ENCODE measurements at places on chromosomes 1 and 21. TPM values are rescaled to one million over a fixed set of nuclear protein-coding genes. Genes with fewer than 3 reads are reported as not detected.

S100B gene
- total RNA-seq: not detected

PLPPR4 gene
- not detected for total RNA-seq

TENT5C gene
- total RNA-seq: 19.8 TPM

GRCh38 chr1:20666804-20667203 is 5.6 kb upstream of the DDOST start:
- DNase-seq: no peak
- H3K36me3 ChIP-seq: no peaks in the 10 kb centered on the region
- H3K27ac ChIP-seq: no peak overlapping the region
- H3K4me3 ChIP-seq: no peak overlapping the region

GRCh38 chr1:9280015-9280860 is 12.5 kb upstream of the SPSB1 start:
- peak overlapping the region; percentile 74 for H3K27ac ChIP-seq
- no peak for DNase-seq

- no peaks in the 10 kb centered on the region for H3K27me3 ChIP-seq
- H3K4me3 ChIP-seq: no peak overlapping the region
- no peak overlapping the region for H3K27ac ChIP-seq
- no peak for DNase-seq
- H3K36me3 ChIP-seq: no peaks in the 10 kb centered on the region
Measured at GRCh38 chr1:246067432-246068216, 439.5 kb downstream of the SMYD3 start.

- no peak overlapping the region for H3K4me3 ChIP-seq
- H3K27me3 ChIP-seq: no peaks in the 10 kb centered on the region
- H3K4me1 ChIP-seq: no peaks in the 10 kb centered on the region
Measured at GRCh38 chr1:98045211-98045766, 124.5 kb upstream of the DPYD start.

GRCh38 chr1:3491291-3492246 is 37.1 kb downstream of the ARHGEF16 start:
- H3K27ac ChIP-seq: no peak overlapping the region
- H3K27me3 ChIP-seq: no peaks in the 10 kb centered on the region
- H3K4me1 ChIP-seq: no peaks in the 10 kb centered on the region
- no peaks in the 10 kb centered on the region for H3K36me3 ChIP-seq

- H3K27ac ChIP-seq: no peak overlapping the region
- H3K4me1 ChIP-seq: peaks cover 30% of the 10 kb centered on the region
- no peaks in the 10 kb centered on the region for H3K27me3 ChIP-seq
- H3K4me3 ChIP-seq: no peak overlapping the region
- H3K36me3 ChIP-seq: no peaks in the 10 kb centered on the region
Measured at GRCh38 chr1:26409191-26409807, 1.3 kb upstream of the LIN28A start.

GRCh38 chr1:47837866-47838561 is 159.2 kb downstream of the TRABD2B start:
- no peaks in the 10 kb centered on the region for H3K36me3 ChIP-seq
- H3K27me3 ChIP-seq: no peaks in the 10 kb centered on the region
- H3K4me1 ChIP-seq: no peaks in the 10 kb centered on the region
- no peak overlapping the region for H3K4me3 ChIP-seq
- no peak for DNase-seq

DNA sequence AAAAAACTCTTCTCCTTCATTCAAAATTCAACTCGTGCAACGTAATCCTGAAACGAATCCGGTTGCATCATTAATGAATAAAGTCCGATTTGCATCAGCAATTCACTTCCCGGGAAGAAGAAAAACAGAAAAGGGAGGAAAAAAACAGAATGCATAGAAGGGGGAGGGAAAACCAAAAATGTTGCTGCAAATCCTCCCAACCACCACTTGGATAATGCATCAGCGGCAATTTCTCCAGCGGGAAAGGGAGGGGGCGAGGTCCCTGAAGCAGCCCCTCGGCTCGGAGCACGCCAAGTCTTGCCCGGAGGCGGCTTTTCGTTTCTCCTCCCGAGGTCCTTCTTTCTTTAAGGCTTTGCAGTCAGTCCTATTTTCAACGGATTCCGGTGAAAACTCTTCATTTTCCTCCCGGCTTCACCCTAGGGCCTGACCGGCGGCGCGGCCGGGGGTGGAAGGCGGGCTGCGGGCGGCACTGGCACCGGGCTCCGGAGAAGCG is 723 bp downstream of the CDC42BPA start:
- H3K27ac ChIP-seq: peak overlapping the region; percentile 94
- no peaks in the 10 kb centered on the region for H3K27me3 ChIP-seq
- H3K36me3 ChIP-seq: no peaks in the 10 kb centered on the region
- H3K4me1 ChIP-seq: no peaks in the 10 kb centered on the region

DNA sequence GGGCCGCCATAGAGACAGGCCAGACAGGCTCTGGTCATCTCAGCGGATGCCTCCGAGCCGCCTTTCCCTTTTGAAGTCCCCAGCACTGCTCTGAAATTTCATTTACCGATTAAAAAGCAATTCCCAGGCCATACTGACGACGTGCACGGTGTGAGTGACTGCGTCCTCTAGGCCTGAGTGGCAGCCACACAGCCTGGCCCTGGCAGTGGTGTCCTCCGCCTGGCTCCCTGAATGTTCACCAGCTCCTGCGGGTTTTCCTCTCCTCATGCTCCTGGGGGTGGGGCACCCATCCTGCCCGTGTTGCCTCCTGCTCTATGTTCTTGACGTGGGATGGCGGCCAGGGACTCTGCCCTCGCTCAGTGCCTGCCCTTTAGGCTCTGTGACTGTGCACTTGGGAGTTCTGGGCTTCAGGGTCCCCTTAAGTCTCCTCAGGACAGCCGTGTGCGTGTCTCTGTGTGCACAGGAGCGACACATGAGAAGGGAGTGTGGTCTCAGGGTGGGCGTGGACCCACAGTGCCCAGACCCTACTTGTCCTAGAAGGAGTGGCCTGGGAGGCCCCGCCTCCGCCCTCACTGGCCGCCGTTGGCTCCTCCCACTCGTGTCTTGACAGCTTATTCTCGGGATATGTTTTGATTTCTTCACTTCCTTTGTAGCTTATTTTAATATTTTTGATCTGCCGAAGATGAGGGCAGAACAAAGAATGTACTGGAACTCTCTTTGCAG is 3.6 kb downstream of the SKI start:
- H3K4me1 ChIP-seq: no peaks in the 10 kb centered on the region
- no peak for DNase-seq
- peak overlapping the region; percentile 20 for H3K27ac ChIP-seq
- no peaks in the 10 kb centered on the region for H3K36me3 ChIP-seq
- H3K4me3 ChIP-seq: no peak overlapping the region

- H3K4me1 ChIP-seq: peaks cover 7% of the 10 kb centered on the region
- H3K27ac ChIP-seq: no peak overlapping the region
- H3K27me3 ChIP-seq: no peaks in the 10 kb centered on the region
- no peak for DNase-seq
Measured at GRCh38 chr1:227424953-227425352, 106.7 kb upstream of the CDC42BPA start.

- DNase-seq: no peak
- no peak overlapping the region for H3K27ac ChIP-seq
- no peaks in the 10 kb centered on the region for H3K27me3 ChIP-seq
- no peaks in the 10 kb centered on the region for H3K36me3 ChIP-seq
- peaks cover 40% of the 10 kb centered on the region for H3K4me1 ChIP-seq
Measured at GRCh38 chr1:94553323-94553730, 11.8 kb upstream of the F3 start.

GRCh38 chr1:26359981-26360806 is 6.3 kb upstream of the CRYBG2 start:
- DNase-seq: no peak
- no peaks in the 10 kb centered on the region for H3K36me3 ChIP-seq
- no peaks in the 10 kb centered on the region for H3K27me3 ChIP-seq
- peak overlapping the region; percentile 92 for H3K27ac ChIP-seq
- H3K4me3 ChIP-seq: no peak overlapping the region
- peaks cover 50% of the 10 kb centered on the region for H3K4me1 ChIP-seq

GRCh38 chr1:183139281-183139942 is 46.7 kb upstream of the LAMC2 start:
- no peak overlapping the region for H3K4me3 ChIP-seq
- DNase-seq: no peak
- peak overlapping the region; percentile 82 for H3K27ac ChIP-seq
- H3K36me3 ChIP-seq: no peaks in the 10 kb centered on the region

GRCh38 chr1:218592688-218593087 is 247.6 kb downstream of the TGFB2 start:
- no peaks in the 10 kb centered on the region for H3K27me3 ChIP-seq
- no peak overlapping the region for H3K27ac ChIP-seq
- H3K36me3 ChIP-seq: no peaks in the 10 kb centered on the region
- no peak overlapping the region for H3K4me3 ChIP-seq

DNA sequence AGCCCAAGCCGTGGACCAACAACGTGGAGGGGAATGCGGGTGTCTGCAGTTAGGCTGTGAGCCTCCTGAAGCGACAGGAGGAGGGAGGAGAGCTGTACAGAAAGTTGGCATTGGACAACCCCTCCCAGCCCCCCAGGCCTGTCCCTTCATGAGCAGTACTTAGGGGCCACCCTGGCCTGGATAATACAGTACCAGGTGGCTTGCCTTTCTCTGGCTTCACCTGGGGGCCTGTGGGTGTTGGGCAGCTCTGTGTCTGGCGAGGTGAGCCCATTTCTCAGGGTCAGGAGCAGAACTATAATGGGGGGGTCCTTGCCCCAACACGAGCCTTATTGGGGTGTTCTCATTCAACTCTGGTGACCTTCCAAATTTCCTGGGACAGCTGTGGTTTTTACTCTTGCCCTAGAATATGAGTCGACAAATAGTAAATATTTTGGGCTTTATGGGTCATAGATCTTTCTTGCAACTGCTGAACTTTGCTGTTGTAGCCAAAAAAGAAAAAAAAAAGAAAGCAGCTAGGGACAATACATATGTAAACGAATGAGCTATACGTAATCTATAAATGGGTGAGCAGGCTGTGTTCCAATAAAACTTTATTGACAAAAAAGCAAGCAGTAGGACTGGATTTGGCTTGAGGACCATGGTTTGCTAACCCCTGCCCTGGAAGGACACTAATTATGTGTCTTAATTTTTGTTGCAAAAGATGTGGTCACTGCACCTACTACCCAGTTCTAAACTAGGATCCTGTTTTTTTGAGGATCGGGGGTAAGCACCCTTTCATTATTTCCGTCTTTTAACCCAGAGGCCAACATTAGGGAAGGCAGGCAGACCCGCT is 11.4 kb downstream of the COQ8A start:
- no peak overlapping the region for H3K4me3 ChIP-seq
- H3K4me1 ChIP-seq: peaks cover under 1% of the 10 kb centered on the region
- no peak overlapping the region for H3K27ac ChIP-seq

- no peak overlapping the region for H3K4me3 ChIP-seq
- H3K27ac ChIP-seq: peak overlapping the region; percentile 58
- no peaks in the 10 kb centered on the region for H3K27me3 ChIP-seq
- no peak for DNase-seq
Measured at GRCh38 chr1:208030288-208031091, 119.6 kb upstream of the CD34 start.

GRCh38 chr1:27967884-27968466 is 8.2 kb downstream of the XKR8 start:
- no peaks in the 10 kb centered on the region for H3K27me3 ChIP-seq
- DNase-seq: no peak
- no peak overlapping the region for H3K27ac ChIP-seq
- H3K4me3 ChIP-seq: no peak overlapping the region
- no peaks in the 10 kb centered on the region for H3K4me1 ChIP-seq
- H3K36me3 ChIP-seq: no peaks in the 10 kb centered on the region
